NCI-H1930 (cell line): ENCODE measurements at places on chromosomes 5 and 9.

DNA sequence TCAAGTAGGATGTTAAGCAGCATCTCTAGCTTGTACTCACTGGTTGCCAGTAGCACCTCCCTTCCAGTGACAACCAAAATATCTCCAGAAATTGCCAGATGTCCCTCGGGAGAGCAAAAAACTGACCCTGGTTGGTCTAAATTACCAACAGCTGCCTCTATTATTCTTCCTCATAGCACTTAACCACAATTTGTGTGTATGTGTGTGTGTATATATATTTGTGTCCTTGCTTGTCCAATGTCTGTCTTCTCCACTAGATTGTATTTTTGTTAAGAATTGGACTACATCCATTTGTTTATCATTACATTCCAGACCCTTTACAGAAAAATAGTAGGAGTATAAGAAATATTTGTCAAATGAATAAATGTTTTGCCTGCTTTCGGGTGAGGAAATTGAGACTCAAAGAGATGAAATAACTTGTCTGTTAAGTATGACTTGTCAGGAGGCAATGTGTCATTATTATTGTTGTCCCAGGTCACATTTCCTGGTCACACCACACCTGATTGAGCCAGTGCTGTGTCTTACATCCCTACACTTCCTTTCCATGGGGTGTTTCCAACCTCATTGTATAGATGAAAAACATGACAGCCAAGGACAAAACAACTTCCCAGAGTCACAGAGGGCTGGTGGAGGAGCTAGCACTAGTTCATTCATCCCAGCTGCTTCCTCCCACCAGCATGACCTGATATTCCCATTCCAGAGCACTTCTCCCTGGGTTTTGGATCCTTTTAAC is 11.4 kb upstream of the GRPEL2 start:
- no peak for DNase-seq

- no peak for DNase-seq
These were observed 840.4 kb upstream of the WWC1 start for GRCh38 chr5:167451076-167451475.

GRCh38 chr9:132032238-132032950 is 47.3 kb downstream of the MED27 start:
- no peak for DNase-seq

- DNase-seq = no peak
These were observed 75.0 kb upstream of the ICE1 start for GRCh38 chr5:5347442-5347841.

DNA sequence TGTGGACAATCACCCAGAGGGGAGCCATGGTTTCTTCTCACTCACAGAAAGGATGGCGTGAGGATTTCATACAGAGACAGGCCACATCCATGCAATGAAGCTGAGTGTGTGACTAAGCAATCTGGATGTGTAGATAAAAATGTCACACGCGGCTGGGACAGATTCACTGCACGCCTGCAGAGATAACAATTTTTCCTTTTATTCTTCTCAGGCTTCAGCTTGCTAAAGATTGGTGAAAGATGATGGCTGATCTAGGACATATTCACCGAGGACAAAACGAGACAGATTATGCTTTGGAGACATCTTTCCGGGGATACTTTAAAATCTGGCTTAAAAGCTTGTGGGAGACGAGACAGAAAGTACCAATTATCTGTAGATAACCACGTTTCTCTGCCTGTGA is 313.9 kb upstream of the TRPC7 start:
- no peak for DNase-seq

DNA sequence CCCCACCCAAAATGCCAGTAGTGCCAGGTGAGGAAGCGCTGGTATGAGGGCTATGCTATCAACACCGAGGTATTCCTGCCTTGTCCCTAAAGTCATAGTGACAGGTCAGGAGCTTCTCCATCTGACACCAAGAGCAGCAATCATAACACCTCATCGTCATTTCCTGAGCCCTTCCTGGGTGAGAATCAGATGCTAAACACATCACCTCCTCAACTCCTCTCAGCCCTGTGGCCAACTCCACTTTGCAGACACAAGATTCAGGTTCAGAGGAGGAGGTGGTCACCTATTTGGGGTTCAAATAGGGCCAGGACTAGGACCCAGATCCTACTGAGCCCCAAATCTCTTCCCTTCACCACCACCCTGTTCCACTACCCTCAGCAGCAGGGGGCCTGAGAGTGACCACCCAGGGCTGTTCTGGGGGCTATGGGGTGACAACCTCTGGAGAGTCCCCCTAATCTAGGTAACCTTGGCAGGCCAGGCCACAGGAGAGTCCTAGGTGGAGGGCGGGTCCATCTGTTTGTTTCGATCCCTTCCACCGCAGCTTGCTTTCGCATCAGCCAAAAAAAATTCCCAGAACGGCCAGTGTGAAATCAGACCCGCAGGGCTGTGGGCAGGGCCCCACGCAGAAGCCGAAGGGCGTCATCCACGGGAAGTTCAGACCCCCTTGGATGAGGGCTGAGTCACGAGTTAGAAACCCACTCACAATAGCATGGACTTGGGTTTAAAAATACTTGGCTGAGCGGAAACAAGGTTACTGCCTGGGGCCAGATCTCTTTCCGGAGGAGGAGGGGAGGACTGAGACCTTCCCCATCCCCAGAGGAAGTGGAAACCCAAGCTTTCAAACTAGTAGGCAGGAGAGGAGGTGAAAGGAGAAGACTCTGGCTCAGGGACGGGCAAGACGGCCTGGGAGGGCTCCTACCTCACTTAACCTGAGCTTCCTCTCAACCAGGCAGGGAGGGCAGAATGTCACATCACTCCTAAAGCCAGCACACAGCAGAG is 8.7 kb downstream of the STK10 start:
- no peak for DNase-seq

- DNase-seq = no peak
These were observed 68.7 kb downstream of the LNPEP start for GRCh38 chr5:97004423-97005060.

GRCh38 chr9:89304834-89305188 is 6.2 kb upstream of the CKS2 start:
- no peak for DNase-seq

DNA sequence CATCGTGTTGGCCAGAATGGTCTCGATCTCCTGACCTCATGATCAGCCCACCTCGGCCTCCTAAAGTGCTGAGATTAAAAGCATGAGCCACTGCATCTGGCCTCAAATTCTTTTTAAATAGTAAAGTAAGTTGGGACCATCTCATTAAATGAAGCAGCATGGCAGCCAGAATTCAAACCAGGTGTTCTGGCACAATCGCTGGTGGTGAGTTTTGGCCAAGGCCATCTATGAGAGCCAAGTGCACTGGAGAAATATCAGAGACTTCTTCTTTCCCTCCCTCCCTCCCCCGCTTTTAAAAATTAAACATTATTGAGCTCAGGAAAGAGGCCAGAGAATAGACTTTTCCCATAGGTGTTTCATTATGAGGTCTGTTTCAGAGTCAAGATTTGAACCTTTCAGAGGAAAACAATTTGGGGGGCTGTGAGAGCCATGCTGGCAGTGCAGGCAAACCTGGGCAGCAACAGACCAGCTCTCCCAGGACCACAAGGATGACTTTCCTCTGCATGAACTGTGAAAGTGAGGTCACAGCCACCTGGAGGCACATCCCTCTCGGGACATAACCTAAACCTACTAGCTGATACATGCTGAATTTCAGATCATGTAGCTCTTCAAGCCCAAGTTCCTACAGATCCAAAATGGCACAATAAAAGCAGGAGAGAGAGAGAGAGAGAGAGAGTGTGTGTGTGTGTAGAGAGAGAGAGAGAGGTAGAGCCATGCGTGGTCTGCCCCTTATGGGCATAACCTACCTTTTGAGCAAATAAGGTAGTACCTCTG is 94.6 kb upstream of the DMRT1 start:
- DNase-seq = no peak

DNA sequence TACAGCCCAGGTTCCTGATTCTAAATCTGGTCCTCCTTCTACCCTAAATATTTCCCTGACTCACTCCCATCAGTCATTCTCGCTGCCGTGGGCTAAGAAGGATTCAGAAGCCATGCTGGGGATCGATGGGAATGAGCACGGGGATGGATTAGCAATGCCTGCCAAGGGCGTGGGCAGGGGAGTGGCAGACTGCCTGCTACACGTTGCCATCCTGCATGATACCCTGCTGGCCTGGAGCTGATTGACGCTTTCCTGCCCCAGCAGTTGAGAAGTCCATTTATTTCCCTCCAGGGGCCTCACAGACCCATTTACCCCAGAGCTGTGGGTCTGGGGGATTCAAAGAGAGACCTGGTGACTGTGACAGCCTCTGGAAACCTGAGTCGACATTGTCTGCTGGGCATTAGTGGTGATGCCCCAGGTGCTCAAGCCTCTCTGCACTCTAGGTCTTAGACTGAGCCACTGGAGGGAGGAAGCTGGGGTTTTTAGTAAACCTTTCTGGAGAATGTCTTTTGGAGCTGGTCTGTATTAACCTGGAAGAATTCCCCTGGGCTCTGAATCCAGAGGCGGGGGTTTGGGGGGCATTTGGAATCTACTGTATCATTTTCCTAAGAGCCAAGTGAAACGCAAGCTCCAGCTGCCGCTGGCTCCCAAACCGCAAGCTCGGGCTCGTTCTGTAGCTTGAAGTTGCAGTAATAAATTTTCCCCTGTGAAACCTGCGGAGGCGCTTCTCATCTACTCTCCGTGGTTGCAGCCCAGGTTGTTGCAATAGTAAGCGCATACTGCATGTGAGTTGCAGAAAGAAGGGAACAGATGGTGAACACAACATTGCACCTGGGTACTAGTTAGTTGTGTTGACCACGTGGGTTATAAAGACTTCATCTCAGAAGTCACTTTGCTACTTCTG is 76.3 kb upstream of the RAPGEF1 start:
- DNase-seq = peak; percentile 19

DNA sequence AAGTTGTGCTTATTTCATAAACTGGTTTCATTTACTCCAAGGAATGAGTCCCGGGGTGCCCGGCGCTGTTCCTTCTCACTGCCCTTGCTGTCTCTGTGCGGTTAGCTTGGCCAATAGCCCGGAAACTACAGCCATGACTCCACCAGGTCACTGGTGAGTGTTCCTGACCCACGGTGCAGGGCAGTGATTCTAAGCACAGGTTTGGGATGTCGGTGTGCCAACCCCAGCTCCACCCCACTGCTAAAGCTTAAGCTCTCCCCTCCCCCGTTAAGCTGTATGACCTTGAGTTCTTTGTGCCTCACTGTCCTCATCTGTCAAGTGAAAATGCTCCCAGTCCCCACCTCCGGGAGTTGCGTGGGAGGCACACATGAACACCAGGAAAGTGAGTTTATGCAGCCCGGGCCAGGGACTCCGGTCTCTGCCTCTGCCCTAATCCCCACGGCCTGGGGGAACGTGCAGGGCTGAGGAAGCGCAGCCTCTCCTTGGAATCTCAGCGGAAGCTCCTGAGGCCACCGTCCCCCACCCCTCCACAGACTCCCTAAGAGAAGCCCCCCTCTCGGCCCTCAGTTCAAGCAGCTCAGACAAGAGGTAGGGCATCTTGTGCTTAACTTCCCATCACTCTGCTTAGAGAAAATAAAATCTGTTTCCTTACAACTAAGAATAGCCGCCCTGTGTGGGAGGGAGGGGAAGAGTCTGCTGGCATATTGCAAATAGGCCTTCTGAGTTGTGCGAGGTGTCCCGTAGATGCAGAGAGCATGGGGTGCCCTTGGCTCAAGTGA is 92.0 kb upstream of the RAI14 start:
- no peak for DNase-seq

DNA sequence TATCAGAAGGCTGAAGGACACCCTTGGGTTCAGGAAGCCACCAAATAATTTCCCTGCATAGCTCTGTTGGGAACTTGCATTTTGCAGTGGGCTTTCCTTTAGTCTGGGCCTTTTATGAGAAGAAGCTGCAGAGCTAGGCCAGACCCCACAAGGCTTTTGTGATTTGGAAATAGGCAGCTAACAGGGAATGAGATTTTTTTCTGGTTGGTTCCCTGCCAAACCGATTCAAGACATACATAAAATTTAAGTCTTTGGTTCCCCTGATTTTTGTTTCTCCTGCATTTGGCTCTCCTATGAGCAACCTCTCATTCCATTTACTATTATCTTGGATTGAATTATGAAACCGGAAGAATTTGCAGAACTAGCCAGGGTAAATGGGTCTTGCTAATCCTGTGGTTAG is 81.5 kb upstream of the PTCH1 start:
- no peak for DNase-seq

GRCh38 chr5:74935752-74936091 is 69.5 kb upstream of the FAM169A start:
- no peak for DNase-seq

DNA sequence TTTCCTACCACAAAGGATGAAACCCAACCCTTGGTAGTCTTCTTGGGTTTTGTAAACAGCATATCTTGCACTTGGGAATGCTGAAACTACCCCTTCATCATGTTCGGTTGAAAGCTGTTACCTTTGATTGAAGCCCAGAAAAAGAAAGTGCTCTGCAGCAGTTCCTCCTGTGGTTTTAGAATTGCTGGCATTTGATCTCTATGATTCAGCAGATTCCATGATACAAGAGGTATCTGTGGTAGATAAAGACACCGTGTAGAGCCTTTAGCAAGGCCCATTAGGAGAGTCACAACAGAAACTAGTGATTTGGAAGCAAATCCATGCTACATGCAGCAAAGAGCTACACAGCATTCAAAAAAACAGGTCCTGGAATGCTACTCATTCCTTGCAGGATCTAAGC is 557.0 kb downstream of the TLE1 start:
- DNase-seq = no peak

DNA sequence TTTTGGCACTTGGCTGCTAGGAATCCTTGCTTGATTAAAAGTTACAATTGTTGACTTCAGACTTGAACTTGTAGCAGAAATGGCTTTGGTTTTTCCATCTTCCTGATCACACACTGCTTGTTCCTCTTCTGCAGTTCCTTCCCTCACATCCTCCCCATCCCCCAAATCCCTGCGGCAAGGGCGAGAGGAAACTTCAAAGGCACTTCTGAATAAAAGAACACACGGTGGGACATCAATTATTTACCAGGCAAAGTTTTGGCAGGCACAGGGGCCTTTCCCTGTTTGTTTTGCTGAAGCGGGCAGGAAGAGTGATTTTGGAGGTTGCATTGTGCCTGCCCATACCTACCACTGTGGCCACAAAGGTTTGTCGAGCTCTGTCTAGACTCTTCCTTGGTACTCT is 260.9 kb downstream of the KIF4B start:
- DNase-seq = no peak

DNA sequence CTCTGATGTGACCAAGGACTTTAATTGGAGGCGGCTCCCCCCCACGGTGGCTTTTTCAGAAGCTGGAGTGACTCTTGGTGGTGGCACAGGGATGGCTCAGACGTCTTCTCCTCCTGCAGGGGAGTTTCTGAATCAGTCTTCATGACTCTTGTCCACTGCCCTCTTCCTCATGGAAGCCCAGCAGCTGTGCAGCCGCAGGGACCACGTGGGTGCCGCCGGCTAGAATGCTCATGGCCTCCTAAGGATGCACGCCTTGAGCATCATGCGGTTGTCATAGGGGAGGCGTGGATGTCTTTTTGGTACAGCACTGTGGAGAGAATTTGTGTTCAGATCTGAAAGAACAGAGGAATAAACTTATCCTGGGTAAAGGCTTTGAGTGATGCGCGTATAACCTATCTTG is 1.3 kb downstream of the TEX53 start:
- DNase-seq = no peak
